ENCODE measurements at places on chromosomes 5 and 9.
A peak's percentile ranks its signal among the peaks of the same experiment; 100 is the strongest.

DNA sequence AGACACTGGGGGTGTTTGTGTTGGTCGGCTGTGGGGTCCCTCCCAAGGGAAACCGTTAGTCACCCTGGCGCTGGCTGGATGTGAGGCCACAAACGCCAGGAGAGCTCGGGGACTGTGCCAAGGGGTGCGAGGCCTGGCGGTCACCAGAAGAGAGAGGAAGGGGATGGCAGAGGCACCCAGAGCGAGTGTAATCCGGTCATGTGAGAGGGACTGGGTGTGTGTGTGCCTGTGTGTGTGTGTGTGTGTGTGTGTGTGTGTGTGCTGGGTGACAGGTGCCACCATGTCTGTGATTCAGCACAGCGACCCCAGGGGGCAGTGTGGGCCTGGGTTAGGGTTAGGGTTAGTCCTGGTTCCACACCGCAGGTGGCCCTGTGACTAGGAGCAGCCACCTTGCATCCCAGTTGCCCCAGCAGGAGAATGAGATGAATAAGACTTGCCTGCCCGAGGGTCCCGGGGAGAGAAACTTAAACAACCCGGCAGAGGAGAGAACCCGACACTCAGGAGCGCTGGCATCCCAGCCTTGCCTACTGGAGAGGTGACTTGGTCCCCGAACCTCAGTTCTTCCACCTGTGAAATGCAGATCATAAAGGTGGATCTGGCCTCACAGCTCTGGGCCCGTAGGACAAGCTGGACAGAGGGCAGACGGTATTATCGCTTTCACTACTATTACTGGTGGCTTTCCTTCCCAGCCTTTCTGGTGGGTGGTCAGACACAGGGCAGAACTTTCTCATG is 1.4 kb upstream of the ADAMTSL2 start:
- DNase-seq = peak; percentile 74

DNA sequence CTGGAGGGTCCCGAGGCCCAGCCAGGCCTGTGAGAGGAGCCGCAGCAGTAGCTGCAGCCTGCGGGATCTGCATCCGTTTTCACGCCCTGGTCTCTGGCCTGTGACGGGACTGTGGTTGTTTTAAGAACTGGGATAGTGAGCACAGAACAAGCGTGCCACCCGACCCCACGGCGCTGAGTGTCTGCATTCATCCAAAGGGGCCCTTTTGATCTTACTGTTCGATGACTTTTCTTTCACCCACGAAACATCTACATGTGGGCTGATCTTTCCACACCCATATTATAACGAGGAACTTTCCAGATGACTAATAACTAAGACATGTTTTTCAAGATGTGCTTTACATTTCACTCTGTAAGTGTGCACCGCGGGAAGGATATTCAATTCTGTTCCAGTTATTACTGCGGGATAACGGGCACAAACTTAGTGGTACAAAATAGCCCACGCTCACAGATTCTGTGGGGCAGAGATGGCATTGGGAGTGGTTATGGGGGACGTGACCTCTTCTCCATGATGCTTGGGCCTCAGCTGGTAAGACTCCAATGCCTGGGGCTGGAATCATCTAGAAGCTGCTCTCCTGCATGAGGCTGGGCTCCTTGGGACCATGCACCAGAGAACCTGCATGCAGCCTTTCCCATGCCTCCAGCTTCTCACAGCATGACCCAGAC is 165.0 kb downstream of the SYK start:
- DNase-seq = no peak

DNA sequence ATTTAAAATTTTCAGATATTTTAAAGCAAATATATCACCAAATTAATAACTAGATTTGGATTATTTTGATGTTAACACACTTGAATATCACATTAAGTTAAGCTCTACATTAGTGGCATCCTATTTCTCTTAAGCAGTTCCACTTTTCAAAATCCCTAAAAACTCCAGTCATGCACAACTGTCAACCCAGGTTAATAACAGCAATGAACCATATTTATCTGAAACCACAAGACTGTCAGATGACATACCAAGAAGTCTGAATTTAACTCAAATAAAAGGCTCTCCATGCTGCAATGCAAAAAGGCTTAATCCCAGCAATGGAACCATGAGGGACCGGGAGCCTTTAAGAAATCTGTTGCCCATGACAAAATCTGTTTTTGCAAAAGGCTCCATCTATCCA is 27.5 kb downstream of the FNIP1 start:
- DNase-seq = no peak

- DNase-seq = peak; percentile 35
Measured at GRCh38 chr5:173324115-173325001, 3.9 kb downstream of the STC2 start.

DNA sequence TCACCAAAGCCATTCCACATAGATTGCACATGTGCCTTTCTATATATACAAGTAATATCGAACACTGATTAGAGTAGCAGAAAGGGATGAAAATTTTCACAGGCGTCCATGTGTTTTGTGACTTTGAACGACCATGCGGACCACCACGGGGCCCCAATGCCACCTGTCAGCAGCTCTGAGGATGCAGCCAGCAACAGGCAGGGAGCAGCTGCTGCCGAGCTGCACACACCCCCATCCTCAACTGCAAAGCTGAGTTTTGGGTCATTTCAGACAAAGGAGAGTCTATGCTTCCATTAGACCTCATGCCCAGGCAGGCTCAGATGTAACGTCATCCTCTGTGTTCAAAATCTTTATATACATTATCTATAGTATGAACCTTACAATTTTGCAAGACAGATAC is 503.8 kb downstream of the IRX1 start:
- no peak for DNase-seq

DNA sequence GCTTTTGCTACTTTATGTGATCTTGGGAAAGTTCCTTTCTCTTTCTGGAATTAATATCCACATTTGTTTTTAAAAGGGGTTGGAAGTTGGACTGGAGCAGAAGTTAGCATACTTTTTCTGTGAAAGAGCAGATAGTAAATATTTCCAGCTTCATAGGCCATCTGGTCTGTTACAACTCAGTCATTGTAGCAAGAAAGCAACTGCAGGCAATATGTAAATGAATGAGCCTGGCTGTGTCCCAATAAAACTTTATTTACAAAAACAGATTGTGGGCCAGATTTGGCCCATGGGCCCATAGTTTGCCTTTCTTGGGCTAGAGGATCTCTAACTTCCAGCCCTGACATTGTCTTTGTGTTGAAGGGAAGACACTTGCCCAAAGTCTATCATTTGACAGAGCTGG is 104.4 kb downstream of the ACTL7B start:
- no peak for DNase-seq

- peak; percentile 1 for DNase-seq
Measured at GRCh38 chr9:68780720-68781119, 75.7 kb downstream of the PIP5K1B start.

- DNase-seq = peak; percentile 58
Measured at GRCh38 chr9:18829873-18830272, 203.1 kb downstream of the SAXO1 start.

- DNase-seq = no peak
Measured at GRCh38 chr5:61416010-61416409, 84.0 kb downstream of the ZSWIM6 start.

DNA sequence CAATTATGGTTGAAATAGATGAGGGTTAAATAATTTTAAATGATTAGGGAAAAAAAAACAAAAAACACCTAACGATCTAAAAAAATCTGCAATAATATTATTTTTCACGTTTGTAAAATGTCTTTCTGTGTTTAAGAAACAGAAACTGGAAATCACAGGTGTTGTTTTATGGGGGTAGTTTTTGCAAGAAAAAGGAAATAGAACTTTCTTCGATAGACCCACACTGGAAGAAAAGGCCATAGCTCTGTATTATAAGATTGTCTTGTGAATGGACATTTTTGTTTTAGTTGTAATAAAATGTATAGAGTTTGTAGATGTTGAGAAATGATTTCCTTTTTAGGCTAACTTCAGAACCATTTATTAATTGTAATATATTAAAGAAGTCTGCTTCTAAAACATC is 5.5 kb downstream of the CSNK1G3 start:
- DNase-seq = no peak

DNA sequence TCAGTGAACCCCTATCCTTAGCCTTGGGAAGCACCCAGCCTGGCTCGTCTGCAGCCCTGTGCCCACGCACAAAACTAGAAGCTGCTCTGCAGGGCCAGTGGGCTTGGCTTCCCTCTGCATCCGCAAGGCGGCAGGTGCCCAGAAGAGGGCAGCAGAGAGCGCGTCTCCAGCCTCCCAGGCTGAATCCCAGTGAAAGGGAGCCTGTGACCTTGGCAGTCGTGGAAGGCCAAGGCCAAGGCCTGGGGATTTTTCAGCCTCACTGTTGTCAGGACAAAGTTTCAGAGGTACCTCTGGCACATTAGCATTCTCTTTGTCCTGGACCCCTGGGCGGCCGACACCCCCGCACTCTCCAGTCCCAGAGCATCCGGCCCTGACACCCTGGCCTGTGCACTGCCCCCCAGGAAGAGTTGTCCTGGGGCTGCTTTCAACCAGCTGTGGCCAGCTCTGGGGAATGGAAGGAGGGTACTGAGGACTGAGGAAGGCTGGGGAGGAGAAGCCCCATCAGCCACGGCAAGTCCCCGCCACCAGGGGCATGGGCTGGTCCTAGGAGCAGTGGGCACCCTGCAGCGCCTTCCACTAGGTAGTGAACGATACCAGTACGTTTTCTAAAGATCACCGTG is 63.6 kb upstream of the IL17B start:
- peak; percentile 42 for DNase-seq

DNA sequence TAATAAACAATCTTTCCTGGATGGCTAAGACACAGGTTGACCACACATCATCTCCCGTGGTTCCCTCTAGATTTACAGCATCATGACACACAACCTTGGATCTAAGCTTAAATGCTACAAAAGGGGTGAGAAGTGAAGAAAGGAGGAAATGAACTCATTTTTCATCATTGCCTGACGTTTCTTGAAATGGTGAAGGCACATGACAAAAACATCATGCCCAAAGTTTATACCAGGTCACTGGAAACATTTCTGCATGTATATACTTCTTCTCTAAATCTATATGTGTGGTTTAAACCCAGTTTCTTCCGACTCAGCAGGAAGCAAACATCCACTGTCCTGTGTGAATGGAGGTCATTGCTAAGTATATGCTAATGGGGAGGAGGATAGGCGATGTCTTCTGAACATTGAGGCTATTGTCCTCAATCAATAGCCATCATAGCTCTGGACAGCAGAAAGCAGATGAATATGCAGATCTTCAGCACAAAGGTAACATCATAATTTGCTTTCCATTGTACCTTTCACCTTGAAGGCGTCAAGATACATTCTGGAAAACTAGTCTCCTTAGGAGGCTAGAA is 137.4 kb downstream of the MED27 start:
- no peak for DNase-seq

DNA sequence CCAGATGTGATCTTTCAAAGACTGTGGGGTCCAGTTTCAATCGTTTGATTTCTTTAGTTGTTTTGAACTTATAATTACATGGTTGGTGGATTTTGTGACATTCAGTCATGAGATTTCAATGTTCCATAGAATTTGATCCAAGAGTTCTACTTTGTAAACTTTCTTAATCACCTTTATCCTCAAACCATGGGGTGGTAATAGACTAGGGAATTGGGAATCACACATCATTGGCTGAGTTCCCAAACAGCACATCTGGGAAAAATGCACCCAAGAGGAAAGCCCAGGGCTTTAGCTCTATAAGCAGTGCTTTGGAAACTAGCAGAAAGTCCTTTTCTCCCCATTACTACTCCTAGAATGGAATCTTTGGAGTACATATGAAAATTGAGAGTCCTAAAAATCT is 177.6 kb downstream of the NNT start:
- no peak for DNase-seq

DNA sequence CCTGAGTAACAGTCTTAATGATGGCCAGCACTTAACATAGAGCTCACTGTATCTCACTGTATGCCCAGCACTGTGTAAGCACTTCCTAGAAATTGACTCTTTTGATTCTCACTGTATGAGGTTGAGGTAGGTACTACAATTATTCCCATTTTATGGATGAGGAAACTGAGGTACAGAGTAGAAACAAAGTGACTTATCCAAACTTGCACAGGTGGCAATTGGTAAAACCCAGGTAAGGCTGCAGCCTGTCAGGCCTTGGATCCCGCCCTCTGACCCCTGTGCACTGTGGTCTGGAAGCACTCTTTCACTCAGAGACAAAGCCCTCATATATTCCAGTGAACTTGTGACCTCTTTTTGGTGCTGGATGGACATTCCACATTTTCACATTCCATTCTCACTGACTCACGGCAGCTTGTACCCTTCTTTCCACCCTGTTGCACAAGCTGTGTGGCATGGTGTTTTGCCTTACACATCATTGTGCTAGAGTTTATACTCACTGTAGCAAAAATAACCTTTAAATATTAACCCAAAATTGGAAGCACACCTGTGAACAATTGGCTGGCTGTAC is 21.7 kb downstream of the ANKRD55 start:
- DNase-seq = no peak

GRCh38 chr5:172607213-172607793 is 33.8 kb upstream of the NEURL1B start:
- DNase-seq = no peak

- DNase-seq = no peak
Measured at GRCh38 chr9:134293611-134294152, 32.6 kb upstream of the RXRA start.

DNA sequence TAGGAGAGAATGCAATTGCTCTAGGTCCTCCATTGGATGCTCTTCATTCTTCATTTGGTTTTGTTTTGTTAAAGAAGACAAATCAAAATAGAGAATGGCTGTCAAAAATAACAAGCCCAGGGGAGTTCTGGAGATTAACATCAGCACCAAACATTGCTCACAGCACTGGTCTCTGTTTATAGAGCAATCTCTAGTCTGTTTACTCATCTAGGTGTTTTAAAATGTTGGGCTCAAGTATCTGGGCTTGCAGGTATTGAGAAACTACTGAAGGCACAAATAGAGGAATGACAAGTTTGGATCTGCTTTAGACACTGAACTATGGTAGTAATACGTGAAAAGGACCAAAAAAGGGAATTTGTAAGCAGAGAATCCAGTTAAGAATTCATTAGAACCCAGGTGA is 77.0 kb upstream of the TMC1 start:
- no peak for DNase-seq

DNA sequence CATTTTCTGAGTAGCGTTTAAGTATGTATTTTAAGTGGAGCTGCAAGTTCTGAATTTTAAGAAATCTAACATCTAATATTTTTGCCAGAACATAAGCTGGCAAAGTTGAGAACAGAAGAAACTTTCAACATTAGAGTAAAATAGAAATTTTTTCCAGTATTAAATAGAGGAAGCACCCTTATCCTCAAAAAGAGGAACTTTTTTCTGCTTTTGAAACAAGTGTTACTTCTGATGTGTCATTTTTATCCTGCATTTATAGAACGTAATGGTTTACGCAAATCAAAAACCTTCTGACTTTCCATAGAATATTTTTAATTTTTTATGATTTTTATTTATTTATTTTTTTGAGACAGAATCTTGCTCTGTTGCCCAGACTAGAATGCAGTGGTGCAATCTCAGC is 21.8 kb downstream of the ZBED3 start:
- no peak for DNase-seq

GRCh38 chr9:87026204-87026603 is 78.9 kb upstream of the GAS1 start:
- DNase-seq = no peak

DNA sequence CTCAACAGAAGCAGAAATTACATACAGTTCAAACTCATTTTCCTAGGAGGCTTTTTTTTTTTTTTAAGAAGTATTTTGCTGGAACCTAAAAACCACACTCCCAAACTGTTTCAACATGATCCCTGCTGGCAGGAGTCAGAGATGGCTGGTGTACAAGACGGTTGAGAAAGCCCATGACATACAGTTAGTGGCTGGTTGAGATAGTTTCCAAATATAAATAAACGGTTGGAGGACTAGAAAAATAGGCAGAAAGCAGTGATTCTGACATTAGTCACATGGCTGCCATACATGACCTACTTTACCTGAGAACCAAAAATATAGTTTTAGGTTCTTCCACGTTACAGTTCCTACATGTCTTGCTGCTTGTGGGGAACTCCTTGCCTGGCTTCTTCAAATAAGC is 31.7 kb upstream of the BASP1 start:
- DNase-seq = no peak

Measured in COR-L47 (cell line).